Vagina (tissue), 2 donors: ENCODE measurements at places on chromosomes 2 and 18. TPM values are rescaled to one million over a fixed set of nuclear protein-coding genes. Genes with fewer than 3 reads are reported as not detected.

The HOXD13 gene
- 15.7 TPM for total RNA-seq

The B3GNT7 gene
- 7.1 TPM for total RNA-seq

The PCARE gene
- not detected for total RNA-seq

The INHA gene
- total RNA-seq, result 0.74 TPM

The PDE6D gene
- total RNA-seq, result 23.6 TPM

The DSG1 gene
- total RNA-seq, result 122 TPM

The DCTN1 gene
- 95.0 TPM for total RNA-seq

The CNGA3 gene
- not detected for total RNA-seq

DNA sequence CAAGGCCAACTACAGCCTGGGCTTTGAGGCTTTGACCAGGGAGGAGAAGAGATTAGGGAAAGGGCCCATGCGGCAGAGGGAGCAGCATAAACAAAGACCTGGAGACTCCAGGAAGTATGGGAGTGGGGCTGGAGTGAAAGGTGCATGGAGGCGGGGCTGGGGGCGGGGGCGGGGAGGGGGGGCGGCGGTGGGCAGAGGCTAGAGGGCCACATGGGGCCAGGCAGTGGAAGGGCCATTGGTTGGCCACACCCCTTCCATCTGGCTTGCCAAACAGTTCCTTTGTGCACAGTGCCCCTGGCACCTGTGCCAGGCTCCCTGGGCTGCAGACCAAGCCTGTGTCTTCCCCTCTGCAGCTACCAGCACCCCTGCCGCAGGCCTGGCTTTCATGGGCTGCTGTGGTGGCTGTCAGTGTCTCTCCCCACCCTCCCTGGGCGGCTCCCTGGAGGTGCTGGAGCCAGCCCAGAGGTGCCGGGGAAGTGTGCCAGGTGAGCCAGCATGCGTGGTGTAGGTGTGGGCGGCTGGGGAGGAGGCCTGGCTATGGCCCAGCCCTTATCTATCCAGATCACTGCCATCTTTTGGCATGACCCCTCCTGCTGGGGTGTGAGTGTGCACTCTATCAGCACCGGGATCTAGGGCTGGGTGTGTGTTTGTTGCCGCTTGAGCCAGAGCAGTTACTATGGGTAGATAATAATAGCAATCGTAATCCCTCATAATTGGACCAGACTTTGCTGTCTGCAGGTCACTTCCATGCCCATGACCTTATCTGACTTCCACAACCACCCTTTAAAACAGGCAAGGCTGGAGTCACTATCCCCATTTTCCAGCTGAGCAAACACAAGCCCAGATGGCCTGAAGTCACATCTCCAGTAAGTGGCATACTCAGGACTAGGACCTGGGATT, 30.5 kb downstream of the DNMT3A start:
- no peaks in the 10 kb centered on the region for H3K36me3 ChIP-seq
- H3K4me1 ChIP-seq, result peaks cover 75% of the 10 kb centered on the region
- no peak for DNase-seq
- no peak overlapping the region for H3K27ac ChIP-seq

- no peak overlapping the region for H3K27ac ChIP-seq
- H3K4me1 ChIP-seq, result peaks cover 11% of the 10 kb centered on the region
- H3K4me3 ChIP-seq, result no peak overlapping the region
- H3K27me3 ChIP-seq, result no peaks in the 10 kb centered on the region
Observed at GRCh38 chr2:213279971-213280370, 4.3 kb upstream of the SPAG16 start.

GRCh38 chr2:197891897-197892442, 87.6 kb downstream of the PLCL1 start:
- H3K36me3 ChIP-seq, result no peaks in the 10 kb centered on the region
- no peak for DNase-seq
- H3K27me3 ChIP-seq, result no peaks in the 10 kb centered on the region
- no peak overlapping the region for H3K4me3 ChIP-seq
- H3K27ac ChIP-seq, result no peak overlapping the region

DNA sequence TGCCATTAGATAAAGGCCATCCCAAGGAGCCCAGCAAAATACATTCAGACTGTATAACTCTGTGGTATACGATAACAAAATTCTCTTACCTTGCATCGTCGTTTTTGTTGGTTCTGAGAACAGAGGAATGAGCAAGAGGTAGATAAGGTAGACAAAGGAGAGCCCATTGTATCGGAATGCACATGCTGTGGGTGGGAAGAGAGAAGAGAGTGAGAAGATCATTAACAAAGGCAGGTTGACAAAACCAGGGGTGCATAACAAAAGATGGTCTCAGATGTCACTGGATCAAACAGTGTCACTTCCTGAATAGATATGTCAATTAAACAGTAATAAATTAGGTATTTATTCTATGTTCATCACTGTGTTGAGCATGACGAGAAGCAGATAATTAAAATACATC, 83.3 kb downstream of the PIEZO2 start:
- H3K36me3 ChIP-seq, result no peaks in the 10 kb centered on the region
- no peaks in the 10 kb centered on the region for H3K4me1 ChIP-seq
- H3K4me3 ChIP-seq, result no peak overlapping the region
- no peak overlapping the region for H3K27ac ChIP-seq
- H3K27me3 ChIP-seq, result no peaks in the 10 kb centered on the region

- H3K4me3 ChIP-seq, result no peak overlapping the region
- no peaks in the 10 kb centered on the region for H3K27me3 ChIP-seq
- H3K36me3 ChIP-seq, result no peaks in the 10 kb centered on the region
- no peak for DNase-seq
Observed at GRCh38 chr2:10905006-10905861, 6.5 kb upstream of the KCNF1 start.

DNA sequence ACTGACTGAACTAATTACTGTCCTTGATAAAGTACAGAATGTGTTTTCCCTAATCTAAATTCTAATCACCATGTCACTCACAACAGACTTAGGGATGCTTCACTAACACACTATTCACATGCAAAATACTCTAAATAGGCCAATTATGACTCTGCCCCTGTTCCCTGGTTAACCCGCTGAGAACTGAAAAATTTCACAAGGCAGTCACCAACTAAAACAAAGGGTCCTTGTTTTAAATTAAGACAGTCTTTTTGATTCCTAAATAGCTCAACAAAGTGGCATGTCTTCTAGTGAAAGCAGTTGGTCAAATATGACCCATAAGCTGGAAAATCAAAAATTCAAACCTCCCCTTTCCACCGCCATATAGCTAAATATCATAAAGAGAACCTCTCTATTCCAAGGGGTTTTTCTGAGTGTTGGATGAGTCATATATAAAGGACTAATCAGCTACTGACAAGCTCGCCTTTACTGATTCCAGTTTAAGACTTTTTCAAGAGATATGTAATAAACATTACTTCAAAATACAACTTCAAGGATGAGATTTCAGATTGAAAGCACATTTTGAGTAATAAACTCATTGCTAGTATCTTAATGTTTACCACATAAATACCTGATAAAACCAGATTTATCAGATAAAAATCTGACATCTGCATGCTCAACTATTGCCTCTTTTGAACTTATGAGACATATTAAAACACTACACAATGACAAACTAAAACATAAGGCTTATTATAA, 235.8 kb downstream of the TCF4 start:
- H3K4me1 ChIP-seq, result peaks cover 23% of the 10 kb centered on the region
- no peaks in the 10 kb centered on the region for H3K27me3 ChIP-seq
- no peak for DNase-seq

DNA sequence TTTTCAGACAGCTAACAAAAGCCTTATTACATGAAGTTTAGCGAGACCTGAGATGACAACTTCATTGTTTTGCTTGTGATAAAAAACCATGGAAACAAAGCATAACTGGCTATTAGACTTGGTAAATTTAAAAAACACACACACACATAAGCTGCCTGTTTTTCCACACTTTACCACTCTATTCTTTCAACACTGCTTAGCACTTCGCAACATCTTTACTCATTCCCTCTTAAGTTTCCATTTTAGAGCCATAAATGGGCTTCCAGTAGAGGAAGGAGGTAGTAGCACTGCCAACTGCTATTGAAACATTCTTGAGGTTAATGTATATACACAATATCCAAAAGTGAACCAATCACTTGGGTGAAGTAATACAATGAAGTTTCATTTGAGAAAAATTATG, 54.1 kb downstream of the BAZ2B start:
- H3K36me3 ChIP-seq, result no peaks in the 10 kb centered on the region
- H3K27me3 ChIP-seq, result no peaks in the 10 kb centered on the region
- no peak overlapping the region for H3K27ac ChIP-seq
- H3K4me3 ChIP-seq, result no peak overlapping the region
- no peak for DNase-seq

DNA sequence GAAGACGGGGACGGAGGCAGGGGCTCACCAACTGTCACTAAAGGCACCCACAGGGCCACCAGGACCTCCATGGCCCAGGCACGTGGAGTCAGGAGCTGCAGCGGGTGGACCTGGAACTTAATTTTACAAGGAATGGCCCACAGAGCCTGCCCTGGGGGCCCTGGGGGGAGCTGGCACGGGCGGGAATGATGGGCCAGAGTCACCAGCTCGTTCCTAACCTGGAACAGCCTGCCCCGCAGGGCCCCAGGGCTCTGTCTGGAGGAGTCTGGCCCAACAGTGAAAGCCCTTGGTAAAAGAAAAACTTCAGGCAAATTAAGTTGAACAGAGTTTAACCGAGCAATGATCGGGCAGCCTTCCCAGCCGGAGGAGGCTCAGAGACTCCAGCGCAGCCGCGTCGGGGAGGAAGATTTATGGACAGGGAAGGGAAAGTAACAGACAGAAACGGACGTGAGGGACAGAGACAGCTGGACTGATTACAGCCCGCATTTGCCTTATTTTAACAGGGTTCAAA, 118.4 kb upstream of the TMEM18 start:
- H3K27ac ChIP-seq, result no peak overlapping the region
- no peaks in the 10 kb centered on the region for H3K36me3 ChIP-seq
- H3K4me1 ChIP-seq, result peaks cover 6% of the 10 kb centered on the region
- no peaks in the 10 kb centered on the region for H3K27me3 ChIP-seq
- peak overlapping the region; percentile 16 for H3K4me3 ChIP-seq

GRCh38 chr2:225584796-225585195, 185.3 kb downstream of the NYAP2 start:
- no peaks in the 10 kb centered on the region for H3K4me1 ChIP-seq
- no peak for DNase-seq
- H3K4me3 ChIP-seq, result no peak overlapping the region

DNA sequence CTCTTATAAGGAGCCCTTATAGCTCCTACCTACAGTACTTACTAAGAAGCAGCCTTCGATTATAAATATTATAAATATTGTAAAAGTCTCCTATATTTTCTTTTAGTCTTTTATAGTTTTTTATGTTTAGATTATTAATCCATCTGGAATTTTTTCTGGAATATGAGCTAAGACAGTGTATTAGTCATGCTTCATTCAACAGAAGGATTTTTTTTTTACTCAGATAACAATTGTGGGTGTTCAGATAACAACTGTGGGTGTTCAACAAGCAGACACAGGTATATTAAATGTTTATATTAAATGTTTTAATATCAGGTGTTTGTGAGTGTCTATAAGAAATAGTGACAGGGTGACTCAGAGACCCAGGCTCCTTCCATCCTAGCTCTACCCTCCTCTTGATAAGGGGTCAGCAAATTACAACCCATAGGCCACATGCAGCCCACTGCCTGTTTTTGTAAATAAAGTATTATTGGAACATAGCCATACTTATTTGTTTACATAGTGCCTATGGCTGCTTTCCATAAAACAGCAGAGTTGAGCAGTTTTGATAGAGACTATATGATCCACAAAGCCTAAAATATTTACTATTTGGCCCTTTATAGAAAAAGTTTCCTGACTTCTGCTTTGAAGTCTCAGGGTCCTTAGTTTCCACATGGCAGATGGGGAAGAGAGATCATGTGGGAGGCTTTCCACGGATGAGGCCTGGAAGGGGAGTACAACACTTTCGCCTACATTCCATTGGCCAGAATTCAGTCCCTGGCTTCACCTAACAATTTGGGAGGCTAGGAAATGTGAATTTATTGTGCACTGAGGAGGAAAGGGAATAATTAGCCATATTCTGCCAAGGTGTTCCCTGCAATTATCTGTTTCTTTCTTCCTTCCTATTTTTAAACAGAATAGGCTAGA, 4.3 kb upstream of the SPATS2L start:
- DNase-seq, result no peak
- no peaks in the 10 kb centered on the region for H3K27me3 ChIP-seq
- peaks cover 8% of the 10 kb centered on the region for H3K4me1 ChIP-seq
- no peaks in the 10 kb centered on the region for H3K36me3 ChIP-seq
- H3K27ac ChIP-seq, result no peak overlapping the region

DNA sequence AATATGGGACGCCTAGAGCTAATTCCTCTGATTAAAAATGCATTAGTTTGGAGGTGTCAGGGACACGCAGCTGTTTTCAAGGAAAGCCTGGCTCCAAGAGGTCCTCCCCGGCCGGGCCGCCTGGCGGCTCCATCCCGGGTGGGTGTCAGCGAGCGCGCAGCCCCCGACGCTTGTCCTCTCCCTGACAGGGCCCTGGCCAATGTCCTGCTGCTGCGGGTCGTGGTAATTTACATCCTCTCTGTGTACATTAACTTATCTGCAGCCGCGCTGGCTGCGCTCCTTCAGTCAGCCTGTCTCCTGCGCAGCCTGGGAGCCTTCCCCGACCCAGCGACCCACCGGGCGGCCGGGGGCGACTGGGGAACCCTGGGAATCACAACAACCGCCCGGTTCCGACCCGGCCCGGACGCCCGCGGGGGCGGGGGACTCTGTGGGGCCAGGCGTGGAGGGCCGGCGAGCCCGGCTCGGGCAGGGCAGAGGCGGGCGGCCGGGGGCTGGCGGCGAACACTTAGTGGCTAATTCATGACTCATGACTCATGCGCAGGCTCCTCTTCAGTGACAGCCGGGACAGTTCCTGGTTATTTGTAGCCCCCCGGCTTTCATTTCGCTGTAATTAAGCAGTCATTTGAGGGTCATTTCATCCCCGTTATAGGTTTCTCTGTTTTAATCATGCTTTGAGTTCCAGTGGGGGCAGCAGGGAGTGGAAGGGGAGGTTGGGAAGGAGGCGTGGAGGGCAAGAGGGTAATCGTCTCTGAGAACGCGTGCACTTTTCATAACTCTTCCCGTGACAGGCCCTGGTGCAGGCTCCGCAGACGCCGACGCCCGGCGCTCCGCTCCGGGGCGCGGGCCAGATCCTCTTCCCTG, 141.9 kb upstream of the CTAGE1 start:
- H3K27ac ChIP-seq, result peak overlapping the region; percentile 78

- H3K27ac ChIP-seq, result no peak overlapping the region
- no peaks in the 10 kb centered on the region for H3K36me3 ChIP-seq
- H3K4me3 ChIP-seq, result no peak overlapping the region
- H3K4me1 ChIP-seq, result no peaks in the 10 kb centered on the region
- DNase-seq, result no peak
- H3K27me3 ChIP-seq, result no peaks in the 10 kb centered on the region
Observed at GRCh38 chr2:127737892-127738291, 36.6 kb downstream of the SFT2D3 start.

GRCh38 chr2:20231598-20232026, 6.7 kb upstream of the SDC1 start:
- no peaks in the 10 kb centered on the region for H3K4me1 ChIP-seq
- H3K27ac ChIP-seq, result no peak overlapping the region
- H3K36me3 ChIP-seq, result no peaks in the 10 kb centered on the region

DNA sequence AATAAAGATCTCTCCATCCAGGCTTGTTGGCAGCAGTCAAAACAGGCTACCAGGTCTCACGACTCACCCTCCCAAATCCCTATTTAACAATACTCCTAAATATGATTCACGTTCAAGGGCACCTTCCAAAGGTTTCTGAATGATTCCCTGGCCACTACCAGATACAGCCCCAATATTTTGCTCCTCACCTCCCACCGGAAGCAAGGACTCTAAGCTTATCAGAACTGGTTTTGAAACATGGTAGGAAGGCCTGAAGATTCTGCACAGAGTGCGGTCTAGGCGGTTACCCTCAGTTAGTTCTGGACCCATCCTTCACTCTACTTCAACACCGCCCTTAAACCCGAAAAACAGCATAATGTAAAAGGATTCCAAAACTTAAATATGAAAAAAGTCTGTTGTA, 5.2 kb downstream of the PPP4R1 start:
- peaks cover 8% of the 10 kb centered on the region for H3K36me3 ChIP-seq
- H3K4me1 ChIP-seq, result peaks cover 66% of the 10 kb centered on the region
- no peaks in the 10 kb centered on the region for H3K27me3 ChIP-seq
- H3K27ac ChIP-seq, result peak overlapping the region; percentile 13
